Pancreas (tissue), 10 donors: ENCODE measurements at places on chromosomes 7 and 10. TPM values are rescaled to one million over a fixed set of nuclear protein-coding genes. Genes with fewer than 3 reads are reported as not detected.

STEAP1 gene
- polyA plus RNA-seq, result 2.3 TPM

SLC39A12 gene
- polyA plus RNA-seq, result 0.05 TPM

WNT16 gene
- not detected for polyA plus RNA-seq

VPS26A gene
- 7.0 TPM for polyA plus RNA-seq

CAV1 gene
- polyA plus RNA-seq, result 19.5 TPM

AMZ1 gene
- 0.05 TPM for polyA plus RNA-seq

ECHS1 gene
- 43.0 TPM for polyA plus RNA-seq

BZW2 gene
- 10.5 TPM for polyA plus RNA-seq

CDNF gene
- 5.7 TPM for polyA plus RNA-seq

CACNB2 gene
- 9.6 TPM for polyA plus RNA-seq

HDAC9 gene
- 1.5 TPM for polyA plus RNA-seq

TLX1 gene
- polyA plus RNA-seq, result 0.19 TPM

UTF1 gene
- not detected for polyA plus RNA-seq

OTUD1 gene
- polyA plus RNA-seq, result 4.0 TPM

PRKCQ gene
- 1.6 TPM for polyA plus RNA-seq

SUGCT gene
- polyA plus RNA-seq, result 1.2 TPM

LRRC4 gene
- 0.76 TPM for polyA plus RNA-seq

TMEM225B gene
- polyA plus RNA-seq, result 1.5 TPM

TBATA gene
- polyA plus RNA-seq, result not detected

POU6F2 gene
- 1.3 TPM for polyA plus RNA-seq

ZNF394 gene
- polyA plus RNA-seq, result 15.9 TPM

AGAP9 gene
- polyA plus RNA-seq, result 20.7 TPM

CTNNA3 gene
- 0.02 TPM for polyA plus RNA-seq

STX1A gene
- polyA plus RNA-seq, result 31.8 TPM

GPR26 gene
- polyA plus RNA-seq, result not detected

HSPA12A gene
- polyA plus RNA-seq, result 2.7 TPM

GNB2 gene
- polyA plus RNA-seq, result 151 TPM

MCM10 gene
- polyA plus RNA-seq, result 0.15 TPM

GPR146 gene
- 6.5 TPM for polyA plus RNA-seq

ARHGAP21 gene
- 14.6 TPM for polyA plus RNA-seq

FAM3C gene
- 18.2 TPM for polyA plus RNA-seq

VWA2 gene
- 1.6 TPM for polyA plus RNA-seq
